Activated CD4-positive, alpha-beta T cell treated with anti-CD3 and anti-CD28 coated beads, Interleukin-2, amount 50 U/mL, for 4 hours (primary cell): ENCODE measurements at places on chromosomes 12 and 14.

- DNase-seq, result no peak
These were observed 9.2 kb upstream of the CRIP2 start for GRCh38 chr14:105465209-105466031.

DNA sequence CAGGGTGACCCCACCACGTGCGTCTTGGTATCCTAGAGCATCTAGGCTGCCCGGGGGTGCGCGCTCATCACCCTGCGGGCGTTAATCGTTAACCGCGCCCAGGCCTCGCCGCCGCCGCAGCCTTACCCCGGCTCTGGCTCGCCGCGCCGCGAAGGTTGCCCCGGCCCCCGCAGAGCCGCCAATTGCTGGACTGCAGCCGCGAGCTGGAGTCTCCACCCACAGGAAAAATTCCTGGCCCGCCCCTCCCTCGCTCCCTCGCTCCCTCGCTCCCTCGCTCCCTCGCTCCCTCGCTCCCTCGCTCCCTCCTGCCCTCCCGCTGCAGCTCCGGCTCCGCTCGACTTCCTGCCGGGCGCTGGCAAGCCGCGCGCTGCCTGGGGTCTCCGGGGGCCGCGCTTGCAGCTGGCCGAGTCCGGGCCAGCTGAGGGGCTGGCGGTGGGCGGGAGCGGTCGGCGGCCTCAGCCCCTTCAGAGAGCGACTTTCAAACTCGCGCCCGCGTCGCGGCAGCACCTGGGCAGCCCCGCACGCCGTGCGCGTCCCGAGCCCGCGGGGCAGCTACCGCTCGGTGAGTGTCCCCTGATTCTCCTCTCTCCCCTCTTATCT, at the start of gene PLEKHG3:
TSS of gene PLEKHG3 (plus strand) at position 282 of the 600 bp plus-strand sequence. CDS start 23,208 bp downstream, outside the sequence.
- DNase-seq, result no peak

DNA sequence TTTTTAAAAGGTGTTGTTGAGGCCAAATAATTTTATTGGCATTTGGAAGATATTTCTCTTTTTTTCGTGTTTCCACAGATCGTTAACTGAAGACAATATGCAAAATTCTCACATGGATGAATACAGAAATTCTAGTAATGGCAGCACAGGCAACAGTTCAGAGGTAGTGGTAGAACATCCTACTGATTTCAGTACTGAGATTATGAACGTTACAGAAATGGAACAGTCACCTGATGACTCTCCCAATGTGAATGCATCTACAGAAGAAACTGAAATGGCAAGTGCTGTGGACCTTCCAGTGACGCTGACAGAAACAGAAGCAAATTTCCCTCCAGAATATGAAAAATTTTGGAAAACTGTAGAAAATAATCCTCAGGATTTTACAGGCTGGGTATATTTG, 11.2 kb downstream of the PRPF39 start:
- DNase-seq, result no peak

- DNase-seq, result no peak
These were observed 53.7 kb upstream of the KITLG start for GRCh38 chr12:88634008-88634407.

- DNase-seq, result no peak
These were observed 40.2 kb downstream of the SPRING1 start for GRCh38 chr12:116697716-116698115.

- DNase-seq, result peak; percentile 48
These were observed 34.0 kb downstream of the FIGNL2 start for GRCh38 chr12:51814311-51815088.
